ENCODE measurements at places on chromosomes 1 and 21.
A peak's percentile ranks its signal among the peaks of the same experiment; 100 is the strongest.

DNA sequence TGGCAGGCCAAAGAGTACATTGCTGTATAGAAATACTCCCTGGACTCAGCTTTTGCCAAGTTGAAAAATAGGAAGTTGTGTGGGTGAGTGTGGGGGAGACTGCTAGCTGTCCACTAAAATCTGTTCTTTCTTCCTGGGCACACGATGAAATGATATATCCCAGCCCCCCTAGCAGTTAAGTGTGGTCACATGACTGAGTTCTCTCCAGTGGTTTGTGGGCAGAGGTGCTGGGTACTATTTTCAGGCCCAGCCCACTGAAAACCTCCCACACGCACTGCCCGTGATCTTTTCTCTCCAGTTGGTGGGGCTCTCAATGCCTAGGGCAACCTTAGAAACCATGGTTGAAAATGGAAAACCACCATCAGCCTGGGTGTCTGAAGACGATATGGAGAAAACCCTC is 119.7 kb upstream of the LMO4 start:
- no peak for DNase-seq

DNA sequence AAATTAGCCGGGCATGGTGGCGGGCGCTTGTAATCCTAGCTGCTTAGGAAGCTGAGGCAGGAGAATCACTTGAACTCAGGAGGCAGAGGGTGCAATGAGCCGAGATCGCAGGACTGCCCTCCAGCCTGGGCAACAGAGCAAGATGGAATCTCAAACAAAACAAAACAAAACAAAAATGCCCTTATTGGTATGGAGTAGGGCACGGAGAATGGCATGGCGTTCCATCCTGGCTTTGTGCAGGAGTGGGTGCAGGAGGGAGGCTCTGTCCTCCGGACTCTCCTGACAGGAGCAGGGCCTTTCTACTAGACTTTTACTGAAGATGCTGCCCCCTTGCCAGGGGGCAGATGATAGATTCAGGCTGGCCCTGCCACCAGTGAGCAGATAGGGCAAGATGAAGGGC is 1.0 kb downstream of the TMEM61 start:
- DNase-seq, result no peak

GRCh38 chr1:155083052-155083541 is 4.5 kb downstream of the EFNA3 start:
- no peak for DNase-seq

DNA sequence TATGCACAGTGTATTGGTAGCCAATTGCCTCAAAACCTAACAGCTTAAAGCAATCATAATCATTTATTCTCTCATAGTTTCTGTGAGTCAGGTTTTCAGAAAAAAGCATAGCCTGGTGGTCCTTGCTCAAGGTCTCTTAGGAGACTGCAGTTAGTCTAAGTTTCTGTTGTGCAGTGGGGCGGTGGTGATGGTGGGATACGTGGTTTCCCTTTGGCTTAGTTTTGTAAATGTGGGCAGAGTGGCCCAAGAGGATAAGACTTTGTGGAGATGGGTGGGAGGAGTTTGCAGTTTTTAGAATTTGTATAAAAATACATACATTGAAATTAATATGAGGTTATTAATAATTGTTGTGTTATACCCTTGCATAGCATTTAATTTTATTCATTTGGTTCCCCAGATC is 68.6 kb downstream of the NOS1AP start:
- no peak for DNase-seq

GRCh38 chr1:58104960-58105359 is 441.6 kb downstream of the OMA1 start:
- no peak for DNase-seq

DNA sequence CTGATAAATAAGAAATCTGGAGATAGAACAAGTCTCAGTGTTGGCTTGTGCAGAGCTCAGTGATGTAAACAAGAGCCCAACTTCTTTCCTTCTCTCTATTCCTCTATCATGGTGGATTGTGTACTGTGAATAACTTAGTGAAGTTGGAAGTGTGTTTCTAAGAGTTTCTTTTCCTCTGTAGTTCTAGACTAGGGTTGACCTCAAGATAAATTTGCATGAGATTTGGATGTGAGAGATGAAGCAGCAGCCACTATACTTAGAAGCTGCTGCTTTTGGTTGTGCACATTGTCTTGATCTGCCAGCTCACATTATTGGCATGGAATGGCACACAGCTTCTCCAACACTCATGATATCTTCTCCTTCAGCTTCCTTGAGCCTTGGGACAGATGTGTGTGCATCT is 198.9 kb upstream of the ZP4 start:
- DNase-seq, result no peak

GRCh38 chr1:196115646-196116045 is 492.6 kb downstream of the KCNT2 start:
- DNase-seq, result peak; percentile 21

Measured in pons (tissue), 1 donor.